Left forelimb (tissue), 1 donor: ENCODE measurements at places on chromosomes 6 and 20.

- DNase-seq: peak; percentile 82
These were observed 26.6 kb downstream of the CNBD2 start for GRCh38 chr20:35994994-35995453.

DNA sequence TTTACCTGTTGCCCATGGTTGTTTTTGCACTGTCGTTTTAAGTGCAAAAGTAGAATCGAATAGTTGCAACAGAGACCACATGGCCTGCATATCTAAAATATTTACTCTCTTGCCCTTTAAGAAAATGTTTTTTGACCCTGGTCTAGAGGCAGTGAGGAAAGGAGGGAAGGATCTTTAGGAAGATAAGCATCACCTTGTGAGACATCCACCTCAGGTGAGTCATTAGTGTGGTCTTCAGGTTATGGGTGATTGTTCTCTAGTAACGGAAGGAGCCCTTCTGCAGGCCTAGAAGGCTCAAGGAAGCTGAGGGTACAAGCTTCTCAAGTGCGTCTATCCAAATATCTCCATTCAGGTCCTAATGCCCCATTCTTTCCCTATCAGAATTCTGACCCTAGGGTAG, 6.6 kb upstream of the RAB44 start:
- no peak for DNase-seq

DNA sequence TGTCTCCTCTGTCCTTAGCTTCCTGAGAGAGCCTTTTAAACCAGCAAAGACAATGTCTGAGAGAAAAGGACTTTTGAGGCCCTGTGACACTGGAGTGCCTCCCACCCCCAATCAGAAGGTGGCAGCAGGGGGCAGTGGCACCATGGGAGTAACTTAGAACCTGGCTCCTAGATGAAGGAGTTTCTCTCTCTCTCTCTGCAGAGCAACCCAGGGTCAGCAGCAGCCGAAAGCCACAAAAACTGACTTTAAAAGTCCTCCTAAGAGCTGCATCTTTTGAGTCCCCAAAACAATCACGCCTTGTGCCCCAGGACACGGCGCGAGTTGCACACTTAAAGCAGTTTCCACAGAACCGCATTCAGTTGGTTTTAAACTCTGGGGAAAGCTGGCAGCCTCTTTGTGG, 5.3 kb upstream of the TCP11 start:
- DNase-seq: no peak

DNA sequence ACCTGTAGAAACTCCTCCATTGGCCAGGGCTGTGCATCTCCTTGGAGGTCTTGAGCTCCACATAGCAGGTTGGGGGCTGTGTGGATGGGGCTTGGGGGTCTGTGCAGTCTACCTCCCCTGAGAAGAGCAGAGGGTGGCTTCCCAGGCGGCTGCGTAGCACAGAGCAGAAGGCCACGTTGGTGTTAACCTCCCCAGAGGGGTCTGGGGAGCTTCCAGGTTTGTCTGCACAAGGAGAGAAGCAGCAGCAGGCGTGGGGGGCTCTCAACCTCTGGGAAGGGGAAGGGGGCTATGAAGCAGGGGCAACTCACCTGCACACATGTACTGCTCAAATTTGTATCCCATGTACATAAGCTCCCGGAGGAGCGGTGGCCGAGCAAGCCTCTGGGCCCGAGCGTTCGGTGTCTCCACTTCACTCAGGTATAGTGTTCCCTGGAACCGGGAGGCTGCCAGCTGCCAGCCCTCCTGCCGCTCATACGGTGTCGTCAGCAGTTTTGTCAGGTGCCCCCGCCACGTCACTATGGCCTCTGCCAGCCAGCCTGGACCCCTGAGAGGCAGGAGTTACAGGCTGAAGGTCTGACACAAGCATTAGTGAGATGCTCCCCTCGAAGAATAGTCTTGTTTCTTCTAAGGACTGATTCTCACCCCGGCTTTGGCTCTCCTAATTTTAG, 1.2 kb downstream of the DXO start:
- no peak for DNase-seq

DNA sequence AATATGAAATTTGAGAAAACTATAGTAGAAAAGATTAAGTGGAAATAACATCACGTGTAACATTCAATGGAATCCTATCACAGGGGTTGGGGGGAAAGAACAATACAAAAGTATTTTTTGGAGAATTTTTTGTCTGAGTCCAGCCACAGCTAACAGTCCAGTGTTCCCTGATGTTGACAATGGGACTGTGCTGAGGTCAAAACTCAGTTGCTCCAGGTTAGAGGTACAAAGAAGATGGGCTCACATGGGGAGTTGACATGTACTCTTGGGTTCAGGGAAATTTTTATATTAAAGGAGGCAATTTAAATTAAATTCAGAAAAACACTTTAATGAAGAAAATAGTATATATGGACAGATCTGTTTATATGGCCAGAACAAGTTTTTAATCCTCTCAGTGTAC, 995 bp downstream of the MYCT1 start:
- no peak for DNase-seq

DNA sequence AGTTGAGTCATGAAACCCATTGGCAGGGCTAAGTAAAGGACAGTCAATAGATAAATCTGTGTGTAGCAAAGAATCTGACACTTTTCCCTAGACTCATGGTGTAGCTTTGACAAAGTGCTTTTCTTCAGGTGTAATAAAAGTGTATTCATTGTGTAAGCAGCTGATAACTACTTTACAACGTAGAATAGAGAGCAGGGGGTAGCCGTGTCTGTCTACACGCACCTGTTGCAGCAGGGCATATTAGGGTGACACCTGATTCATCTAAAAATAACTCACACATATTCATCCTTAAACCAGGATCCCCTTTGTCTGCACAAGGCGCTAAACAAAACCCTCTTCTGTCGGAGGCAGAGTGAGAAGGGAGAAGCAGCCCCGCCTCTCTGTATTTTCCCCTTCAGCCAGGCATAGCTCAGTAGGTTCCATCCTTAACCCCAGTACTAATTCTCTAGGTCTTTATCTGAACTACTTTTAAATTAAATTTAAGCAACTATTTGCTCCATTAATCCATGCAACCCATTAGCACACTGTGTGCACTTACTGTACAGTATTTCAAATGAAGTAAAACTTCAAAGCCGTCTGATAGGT, 306.7 kb upstream of the SASH1 start:
- DNase-seq: no peak

GRCh38 chr20:49712118-49712517, 1.6 kb downstream of the B4GALT5 start:
- DNase-seq: no peak

DNA sequence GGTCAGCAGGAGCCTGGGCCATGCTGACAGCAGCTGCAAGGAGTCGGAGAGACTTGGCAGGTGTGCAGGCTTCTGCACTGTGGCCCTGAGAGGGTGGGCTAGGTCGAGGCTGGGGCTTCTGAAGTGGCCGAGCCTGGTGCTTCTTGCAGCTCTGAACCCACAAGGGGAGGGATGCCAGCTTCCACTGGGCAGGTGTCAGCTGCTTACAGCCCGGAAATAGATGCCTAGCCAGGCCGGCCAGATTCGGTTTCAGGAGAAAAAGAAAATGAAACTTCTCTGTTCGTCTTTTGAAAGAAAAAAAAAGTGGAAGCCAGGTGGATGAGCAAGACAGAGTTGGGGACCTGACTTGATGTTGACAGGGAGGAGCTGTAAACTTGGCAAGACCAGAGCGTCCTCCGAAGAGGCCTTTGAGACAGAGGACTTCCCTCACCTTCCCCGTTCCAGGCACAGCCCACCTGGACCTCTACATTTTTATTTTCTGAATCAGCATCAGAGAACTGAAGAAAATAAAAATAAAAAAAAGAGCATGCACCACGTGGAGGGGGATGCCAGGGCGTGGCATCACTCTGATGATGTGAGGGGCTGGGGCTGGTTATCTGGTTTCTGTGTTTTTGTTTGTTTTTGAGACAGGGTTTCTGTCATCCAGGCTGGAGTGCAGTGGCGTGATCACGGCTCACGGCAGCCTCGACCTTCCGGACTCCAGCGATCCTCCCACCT, at the start of gene ZBP1:
TSS of gene ZBP1 (minus strand) at position 153 of the 717 bp plus-strand sequence. CDS start at position 22, 131 bp downstream.
- peak; percentile 57 for DNase-seq

- no peak for DNase-seq
These were observed 43.1 kb downstream of the ERMARD start for GRCh38 chr6:169794317-169795055.

DNA sequence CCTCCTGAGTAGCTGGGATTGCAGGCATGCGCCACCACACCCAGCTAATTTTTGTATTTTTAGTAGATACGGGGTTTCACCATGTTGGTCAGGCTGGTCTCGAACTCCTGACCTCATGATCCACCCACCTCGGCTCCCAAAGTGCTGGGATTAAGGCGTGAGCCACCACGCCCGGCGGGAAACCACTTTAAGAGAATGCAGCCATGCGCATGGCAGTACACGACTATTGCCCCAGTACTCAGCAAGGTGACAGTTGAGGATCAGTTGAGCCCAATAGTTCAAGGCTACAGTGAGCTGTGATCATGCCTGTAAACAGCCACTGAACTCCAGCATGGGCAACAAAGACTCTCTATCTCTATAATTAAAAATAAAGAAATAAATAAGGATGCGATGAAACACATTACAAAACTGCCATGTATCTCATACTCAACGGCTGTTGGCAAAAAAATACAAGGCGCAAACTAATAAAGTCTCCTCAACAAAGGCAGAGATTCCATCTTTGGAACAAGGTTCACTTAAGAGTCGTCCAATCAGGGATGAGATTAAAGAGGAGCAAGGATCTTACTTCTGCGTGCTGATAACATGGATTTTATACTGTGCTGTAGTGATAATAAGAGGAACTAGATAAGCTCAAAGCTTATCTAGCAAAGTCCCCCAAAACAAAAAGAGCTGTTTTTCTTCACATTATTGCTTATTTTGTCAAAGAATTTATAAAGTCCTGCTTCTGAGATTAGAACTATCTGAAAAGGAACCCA, 51.1 kb downstream of the STAU1 start:
- DNase-seq: no peak

- no peak for DNase-seq
These were observed 3.9 kb downstream of the ATXN1 start for GRCh38 chr6:16757332-16757731.

DNA sequence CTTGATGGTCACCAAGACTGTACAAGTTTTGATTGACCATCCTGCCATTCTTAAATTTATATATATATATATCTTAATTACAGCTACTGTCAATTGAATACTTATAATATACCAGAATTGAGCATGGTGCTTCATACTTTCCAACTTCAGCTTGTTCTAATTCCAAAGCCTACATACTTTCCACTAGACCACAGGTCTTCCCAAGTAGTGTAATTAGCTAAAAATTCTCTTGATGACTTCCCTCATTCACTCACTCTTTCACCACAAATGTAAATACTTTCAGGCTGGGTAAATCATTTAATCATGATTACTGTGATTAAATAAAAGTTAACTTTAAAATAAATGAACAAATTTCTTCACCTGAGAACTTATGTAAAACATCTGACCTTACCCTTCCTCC, 3.4 kb downstream of the ASF1A start:
- no peak for DNase-seq

DNA sequence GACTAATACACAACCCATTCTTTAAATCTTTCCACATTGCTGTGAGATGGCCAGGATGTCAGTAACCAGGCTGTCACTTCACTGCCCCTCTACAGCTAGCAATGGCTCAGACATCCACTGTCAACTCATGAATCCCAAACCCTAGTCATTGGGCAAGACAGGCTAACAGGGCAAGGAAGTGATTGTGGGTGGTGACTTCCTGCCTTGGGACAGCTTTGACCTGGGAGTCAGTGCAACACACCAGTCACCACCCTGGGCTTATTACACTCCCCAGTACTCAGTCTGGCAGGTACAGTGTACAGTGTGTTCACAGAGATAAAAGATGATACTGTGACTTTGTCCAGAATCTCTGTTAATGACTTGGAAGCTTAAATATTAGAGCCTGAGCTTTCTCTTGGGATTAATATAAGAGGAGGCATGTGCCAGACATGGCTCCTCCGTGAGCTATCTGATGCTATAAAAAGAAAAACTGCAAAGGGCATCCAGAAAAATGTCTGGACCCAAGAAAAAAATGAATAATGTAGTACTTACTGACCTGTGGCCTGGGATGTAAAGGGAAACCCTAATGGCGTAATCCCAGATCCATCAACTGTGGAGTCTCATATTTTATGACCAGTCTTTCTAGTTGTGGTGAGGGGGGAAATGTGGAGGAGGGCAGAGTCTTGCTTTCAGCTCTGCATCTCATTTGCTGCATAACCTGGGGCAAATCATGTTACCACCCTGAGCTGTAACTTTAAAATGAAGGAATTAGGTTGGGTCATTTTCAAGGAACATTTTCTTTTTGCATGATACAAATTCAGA, 244.4 kb downstream of the SLC24A3 start:
- peak; percentile 25 for DNase-seq

DNA sequence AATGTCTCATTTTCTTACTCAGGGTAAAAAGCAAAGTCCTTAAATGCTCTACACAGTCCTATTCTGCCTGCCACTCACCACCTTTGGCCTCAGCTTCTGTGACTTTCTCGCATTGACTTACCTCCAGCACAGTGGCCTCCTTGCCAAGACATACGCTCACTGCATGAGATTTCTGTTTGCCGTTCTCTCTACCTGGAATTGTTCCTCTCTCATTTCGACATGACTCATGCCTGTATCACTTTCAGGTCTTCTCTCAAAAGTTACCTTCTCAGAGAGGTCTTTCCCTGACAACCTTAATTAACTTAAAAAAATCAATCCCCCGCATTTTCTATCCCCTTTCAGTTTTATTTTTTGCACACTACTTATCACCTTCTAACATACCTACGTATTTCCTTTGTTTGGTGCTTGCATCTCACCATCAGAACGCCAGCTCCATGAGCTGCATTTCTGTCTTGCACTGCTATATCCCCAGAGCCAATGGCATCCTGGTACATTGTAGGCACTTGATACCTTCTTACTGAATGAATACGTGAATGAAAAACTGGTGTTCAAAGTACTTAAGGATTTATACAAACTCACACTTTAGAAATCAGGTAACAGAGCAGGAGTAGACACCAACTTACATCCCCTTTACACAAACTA, 24.5 kb downstream of the TENT5A start:
- DNase-seq: no peak

- no peak for DNase-seq
These were observed 198.7 kb downstream of the GMPR start for GRCh38 chr6:16437095-16437494.

GRCh38 chr6:92577077-92577719, 842.2 kb downstream of the EPHA7 start:
- no peak for DNase-seq

DNA sequence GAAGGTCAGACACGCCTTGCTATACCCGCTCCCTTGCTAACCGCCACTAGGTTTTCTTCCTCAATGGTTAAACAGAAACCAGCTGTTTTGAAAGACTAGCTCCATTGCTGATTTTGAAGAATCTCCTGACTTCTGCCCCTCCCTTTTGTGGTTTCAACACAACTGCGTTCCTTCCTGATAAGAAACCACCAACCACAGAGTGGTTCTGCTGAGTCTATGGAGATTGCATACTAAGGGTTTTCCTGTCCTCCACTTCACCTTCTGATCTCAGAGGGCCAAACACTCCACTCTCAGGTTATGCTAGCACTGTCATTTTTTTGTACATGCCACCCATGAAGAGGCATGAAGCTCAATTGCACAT, 207.9 kb downstream of the MYLK4 start:
- DNase-seq: no peak

DNA sequence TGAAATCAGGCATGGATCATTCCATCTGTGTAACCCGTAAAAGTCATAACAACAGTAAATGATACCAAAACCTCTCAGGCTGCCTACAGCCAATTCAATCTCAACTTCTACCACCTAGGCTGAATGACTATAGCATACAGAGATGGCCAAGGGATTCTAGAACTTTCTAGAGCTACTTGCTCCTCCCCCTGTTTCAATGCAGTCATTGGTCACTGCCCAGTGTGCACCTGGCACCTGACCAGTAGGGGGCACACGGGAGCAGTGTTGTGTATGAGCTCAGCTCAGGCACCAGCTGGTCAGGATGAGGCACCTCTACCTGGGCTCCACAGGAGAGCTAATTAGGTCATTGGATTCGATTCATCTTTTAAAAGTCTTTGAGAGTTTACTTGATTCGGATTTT, 86.2 kb downstream of the PLEKHG1 start:
- no peak for DNase-seq
